ENCODE measurements at places on chromosomes 5 and 9. TPM values are rescaled to one million over a fixed set of nuclear protein-coding genes. Genes with fewer than 3 reads are reported as not detected.

AHRR gene
- 18.0 TPM for total RNA-seq

SNCB gene
- not detected for total RNA-seq

MLANA gene
- not detected for total RNA-seq

SLC46A2 gene
- not detected for total RNA-seq

TGFBI gene
- total RNA-seq: 2,858 TPM

INSYN2B gene
- 2.1 TPM for total RNA-seq

SLC6A3 gene
- total RNA-seq: not detected

PDLIM4 gene
- 30.6 TPM for total RNA-seq

SKP2 gene
- total RNA-seq: 20.1 TPM

SLC34A3 gene
- total RNA-seq: not detected

SPINK7 gene
- total RNA-seq: not detected

NR5A1 gene
- total RNA-seq: not detected

RIC1 gene
- 40.3 TPM for total RNA-seq

GADD45G gene
- 0.36 TPM for total RNA-seq

F2RL2 gene
- 34.1 TPM for total RNA-seq

NUTM2F gene
- total RNA-seq: not detected

LPAR1 gene
- 95.9 TPM for total RNA-seq

ISL1 gene
- 0.20 TPM for total RNA-seq

GRM6 gene
- total RNA-seq: not detected

TAF11L10 gene
- total RNA-seq: not detected

FCN1 gene
- total RNA-seq: not detected

ECSCR gene
- 2.2 TPM for total RNA-seq

ZCCHC10 gene
- total RNA-seq: 9.3 TPM

ORM2 gene
- total RNA-seq: not detected

C9 gene
- total RNA-seq: not detected

ENHO gene
- 0.13 TPM for total RNA-seq

GLRA1 gene
- not detected for total RNA-seq

RBM18 gene
- 12.6 TPM for total RNA-seq

GPRIN1 gene
- 2.9 TPM for total RNA-seq

EGFLAM gene
- 2.9 TPM for total RNA-seq

TTC1 gene
- 38.5 TPM for total RNA-seq

BHMT gene
- not detected for total RNA-seq
